Stimulated activated CD4-positive, alpha-beta T cell treated with anti-CD3 and anti-CD28 coated beads, Interleukin-4, amount 100 ng/mL, for 4 hours (primary cell): ENCODE measurements at places on chromosomes 12 and 14.
A peak's percentile ranks its signal among the peaks of the same experiment; 100 is the strongest.

- DNase-seq = no peak
These were observed 917.7 kb downstream of the DIO2 start for GRCh38 chr14:79293482-79294177.

DNA sequence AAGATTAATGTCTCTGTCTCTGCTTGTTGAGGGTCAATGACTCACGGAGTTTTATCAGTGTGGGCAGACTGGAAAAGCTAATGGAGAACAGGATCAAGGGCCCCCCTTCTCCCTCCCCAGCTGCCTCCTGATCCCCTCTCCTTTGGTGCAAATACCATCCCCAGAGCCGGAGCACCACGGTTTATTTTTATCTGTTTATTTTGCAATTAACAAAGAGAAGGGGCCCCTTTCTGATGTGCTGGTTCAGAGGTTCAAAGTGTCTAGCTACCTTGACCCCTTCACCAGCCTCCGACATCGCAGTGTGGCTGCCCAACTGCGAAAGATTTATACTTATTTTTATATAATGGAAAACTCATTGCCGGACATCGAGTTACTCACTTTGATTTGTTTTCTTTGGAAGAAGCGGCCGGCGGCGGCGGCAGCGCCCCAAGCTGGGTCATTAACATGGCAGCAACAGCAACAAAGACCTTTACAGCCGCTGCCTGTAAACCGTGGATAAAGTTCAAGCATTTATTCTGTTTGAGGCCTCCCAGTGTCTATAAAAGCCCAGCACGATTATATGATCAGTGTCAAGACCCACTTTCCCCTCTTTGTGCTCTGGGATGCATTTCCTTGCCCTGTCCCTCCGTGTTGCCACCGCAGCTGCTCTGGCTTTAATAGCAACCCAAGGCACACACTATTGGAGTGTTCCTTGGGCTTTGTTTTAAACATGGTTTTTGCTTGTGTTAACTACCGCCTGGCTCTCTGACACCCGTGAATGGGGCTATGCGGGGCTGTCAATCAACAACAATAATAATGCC lies 47.4 kb upstream of the PARP11 start:
- DNase-seq = no peak

DNA sequence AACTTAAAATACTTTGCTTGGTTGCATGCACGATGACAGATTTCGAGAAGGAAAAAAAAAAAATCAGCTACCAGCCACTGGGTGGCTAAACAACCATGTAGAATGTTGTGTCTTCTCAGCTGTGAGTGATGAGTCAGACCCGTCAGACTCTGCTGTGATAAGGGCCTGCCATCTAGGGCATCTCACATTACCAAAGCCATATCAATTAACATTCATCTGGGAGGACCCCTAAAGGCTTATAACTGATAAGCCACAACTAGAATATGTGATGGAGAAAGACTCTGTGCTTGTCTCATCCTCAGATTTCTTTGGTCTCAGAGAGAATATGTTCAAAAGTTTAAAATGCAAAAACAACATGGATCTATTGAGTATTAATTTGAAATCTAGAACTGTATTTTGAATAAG lies 111.5 kb downstream of the PAX9 start:
- no peak for DNase-seq

- no peak for DNase-seq
These were observed 573 bp downstream of the CKB start for GRCh38 chr14:103521951-103522563.

GRCh38 chr12:21906919-21907493 lies 34.2 kb downstream of the ABCC9 start:
- no peak for DNase-seq

- no peak for DNase-seq
These were observed 572 bp downstream of the EFS start for GRCh38 chr14:23364164-23365035.

DNA sequence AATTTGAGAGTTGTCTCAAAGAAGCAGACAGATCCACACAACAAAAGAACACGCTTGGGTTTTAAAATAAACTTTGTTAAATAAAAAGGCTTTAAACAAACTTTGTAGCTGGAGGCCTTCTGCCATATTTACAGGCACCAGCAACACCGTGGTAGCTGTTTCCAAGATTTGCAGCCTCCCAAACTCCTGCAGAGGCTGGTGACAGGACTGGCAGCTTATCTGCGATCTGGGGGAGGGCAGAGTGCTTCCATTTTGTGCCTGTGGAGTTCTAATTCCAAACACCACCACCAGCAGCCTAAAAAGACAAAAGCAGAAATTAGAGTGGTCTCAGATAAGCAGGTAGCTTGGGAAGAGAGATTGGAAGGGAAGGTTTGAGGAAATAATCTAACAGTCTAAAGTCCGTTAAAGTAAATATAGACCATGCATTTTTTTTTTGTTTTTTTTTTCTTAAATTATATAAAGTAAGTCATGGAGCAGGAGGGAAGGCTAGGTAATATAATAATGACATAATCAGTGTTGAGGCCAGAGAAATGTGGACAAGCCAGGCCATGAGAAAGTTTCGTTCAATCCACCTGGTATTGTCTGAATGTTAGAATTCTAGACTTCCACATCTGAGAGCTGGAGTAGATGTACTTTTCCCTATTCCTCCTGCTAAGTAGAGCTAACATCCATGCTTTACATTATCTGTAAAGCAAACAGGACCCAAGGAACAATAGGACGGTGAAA lies 69.6 kb upstream of the TMEM132D start:
- no peak for DNase-seq

DNA sequence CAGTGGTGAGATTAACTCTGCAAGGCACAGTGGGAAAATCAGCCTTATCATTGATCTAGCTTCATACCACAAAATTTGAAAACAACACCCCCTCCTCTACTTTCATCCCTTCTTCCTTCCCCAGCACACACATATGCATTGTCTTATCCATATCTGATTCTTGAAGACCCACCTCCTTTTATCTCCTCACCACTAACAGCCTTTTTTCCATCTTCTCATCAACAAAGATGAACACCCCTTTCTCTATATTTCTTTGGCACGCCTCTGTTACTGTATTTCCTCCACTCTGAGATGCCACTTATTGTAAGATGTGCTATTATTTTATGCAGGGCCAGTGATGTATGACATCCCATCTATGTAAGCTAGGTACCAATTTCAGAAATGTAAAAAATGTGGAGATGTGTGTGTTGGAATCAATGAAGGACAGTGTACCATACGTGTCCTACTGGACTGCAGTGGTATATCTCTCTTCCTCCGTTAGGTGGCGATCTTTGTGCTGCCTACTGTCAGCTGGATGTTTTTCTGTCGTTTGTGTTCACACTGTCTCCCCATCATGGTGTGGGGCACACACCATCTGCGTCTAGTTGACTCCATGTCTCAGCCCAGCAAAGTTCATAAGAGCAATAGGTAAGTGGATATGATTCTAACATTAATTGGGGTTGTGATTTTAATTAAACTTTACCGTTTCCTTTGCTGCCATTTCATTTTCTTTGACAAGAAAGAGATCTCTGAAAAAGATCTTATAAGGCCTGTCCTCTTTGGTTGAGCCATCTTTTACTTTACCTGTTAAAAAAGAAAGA lies 24.0 kb downstream of the CCDC38 start:
- peak; percentile 5 for DNase-seq

DNA sequence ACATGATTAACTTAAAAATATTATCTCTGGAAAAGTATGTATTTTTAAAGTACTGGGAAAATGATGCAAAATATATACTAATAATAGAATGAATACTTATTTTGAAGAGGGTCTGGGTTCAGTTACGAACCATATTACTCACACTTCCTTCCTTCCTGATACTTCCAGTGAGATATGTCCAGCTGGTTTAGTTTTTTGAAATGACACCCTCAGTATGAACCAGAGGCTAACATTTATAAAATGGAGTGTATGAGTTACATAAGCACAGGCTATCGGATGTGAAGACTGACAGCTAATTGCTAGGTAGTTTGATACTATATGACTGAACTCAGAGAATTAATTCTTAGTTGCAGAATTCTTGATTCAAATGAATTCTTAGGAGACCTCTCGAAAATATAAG lies 122.9 kb downstream of the OTOGL start:
- no peak for DNase-seq

GRCh38 chr12:15714256-15714655 lies 74.9 kb downstream of the EPS8 start:
- no peak for DNase-seq

DNA sequence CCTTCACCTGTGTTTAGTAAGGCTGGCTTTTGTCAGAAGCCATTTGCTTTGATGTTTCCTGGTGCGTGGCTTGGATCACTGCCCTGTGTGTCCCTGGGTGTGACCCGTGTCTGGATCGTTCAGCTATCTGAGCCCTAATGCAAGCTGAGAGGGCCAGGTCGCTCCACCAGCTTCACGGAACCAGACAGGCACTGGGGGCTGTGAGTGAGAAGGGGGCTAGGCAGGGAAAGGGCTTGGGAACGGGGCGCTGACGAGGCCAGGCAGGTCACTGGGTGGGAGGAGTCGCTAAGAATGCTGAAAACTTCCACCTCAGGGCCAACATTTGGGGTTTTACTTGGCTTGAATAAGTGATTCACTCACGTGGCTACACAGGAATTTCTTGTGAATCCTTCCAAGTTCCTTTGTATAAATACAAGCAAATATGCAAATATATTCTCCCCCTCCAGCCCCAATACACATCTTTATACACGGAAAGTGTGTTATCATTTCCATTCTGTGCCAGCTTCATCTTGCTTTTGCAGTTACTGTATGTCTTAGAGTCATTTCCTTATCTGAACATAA lies 24.2 kb upstream of the MMP17 start:
- no peak for DNase-seq

GRCh38 chr14:90467501-90467900 lies 70.7 kb downstream of the CALM1 start:
- no peak for DNase-seq

DNA sequence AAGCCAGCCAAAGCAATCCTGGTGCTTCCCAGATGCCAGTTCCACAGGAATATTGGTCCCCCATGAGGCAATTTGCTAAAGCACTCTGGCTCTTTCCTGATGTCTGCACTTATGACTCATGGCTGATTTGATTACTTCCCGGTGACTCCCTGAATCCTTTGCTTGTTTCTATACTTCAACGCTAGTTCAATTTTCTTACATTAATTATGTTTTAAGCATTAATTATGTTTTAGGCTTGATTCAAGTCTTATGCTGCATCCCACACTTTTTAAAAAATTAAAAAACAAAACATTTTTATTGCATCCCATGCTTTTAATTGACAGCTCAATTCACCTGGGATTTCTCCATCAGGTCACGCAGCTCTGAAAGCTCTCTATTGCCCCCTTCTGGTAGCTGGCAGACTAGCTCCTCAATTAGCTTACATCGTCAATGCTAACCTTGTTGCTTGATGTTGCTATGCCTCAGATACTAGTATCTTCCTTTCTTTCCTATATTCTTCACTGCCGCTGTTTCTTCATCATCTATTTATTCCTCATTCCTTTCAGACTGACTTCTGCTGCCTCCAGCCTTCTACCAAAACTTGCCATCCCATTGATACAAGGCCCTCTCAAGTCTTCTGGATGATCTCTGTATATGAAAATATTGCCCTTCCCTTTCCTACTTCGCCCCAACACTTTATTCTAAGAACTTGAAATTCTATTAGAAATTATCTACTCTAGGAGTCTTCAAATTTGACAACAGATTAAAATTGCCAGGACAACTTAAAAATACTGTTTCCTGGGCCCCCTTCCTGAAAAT lies 32.0 kb downstream of the TSHR start:
- DNase-seq = peak; percentile 35

DNA sequence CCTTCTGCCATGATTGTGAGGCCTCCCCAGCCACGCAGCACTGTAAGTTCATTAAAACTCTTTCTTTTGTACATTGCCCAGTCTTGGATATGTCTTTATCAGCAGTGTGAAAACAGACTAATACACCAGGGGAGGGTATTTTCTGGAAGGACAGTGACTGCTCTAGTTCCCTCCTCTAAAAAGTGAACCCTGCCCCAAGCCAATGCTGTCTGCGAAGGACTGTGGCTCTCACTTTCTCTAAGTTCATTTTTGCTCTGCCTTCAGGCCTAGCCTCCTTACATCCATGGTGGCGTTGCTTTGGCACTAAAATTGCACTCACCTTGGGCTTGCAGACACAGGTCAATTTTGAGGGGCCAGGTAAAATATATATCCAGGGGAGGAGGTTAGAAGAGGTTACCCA lies 323.0 kb downstream of the VRK1 start:
- no peak for DNase-seq

DNA sequence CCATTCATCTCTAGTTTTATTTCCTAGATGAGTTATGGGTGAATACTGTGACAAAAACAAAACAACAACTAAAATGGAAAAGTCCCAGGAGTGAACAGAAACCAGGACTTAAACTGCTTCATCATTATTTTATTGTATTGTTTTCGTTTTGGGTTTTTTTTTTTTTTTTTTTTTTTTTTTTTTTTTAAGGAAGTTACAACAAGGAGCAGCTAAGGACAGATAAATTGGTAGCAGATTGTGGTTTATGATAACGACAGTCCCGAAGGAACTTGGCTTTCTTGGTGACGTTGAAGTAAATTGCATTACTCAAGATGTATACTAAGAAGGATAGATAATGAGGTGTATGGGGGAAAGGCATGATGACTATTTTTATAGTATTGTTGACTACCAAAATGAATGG lies 866.3 kb downstream of the NRXN3 start:
- DNase-seq = no peak

DNA sequence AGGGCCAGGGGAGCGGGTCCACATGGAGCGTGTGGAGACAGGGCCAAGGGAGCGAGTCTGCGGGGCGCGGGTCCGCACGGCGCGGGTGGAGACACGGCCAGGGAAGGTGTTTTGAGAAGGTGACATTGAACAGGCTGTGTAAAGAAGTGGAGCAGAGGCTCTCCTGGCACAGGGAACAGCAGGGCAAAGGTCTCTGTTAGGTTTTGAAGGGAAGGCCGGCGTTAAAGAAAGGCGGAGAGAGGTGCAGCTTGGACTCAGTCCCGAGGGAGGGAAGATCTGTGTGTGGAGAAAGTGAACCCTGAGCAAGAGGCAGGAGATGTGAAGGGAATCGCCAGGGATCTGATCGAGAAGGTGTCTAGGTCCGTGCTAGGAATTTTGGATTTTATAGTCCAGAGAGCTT lies 1.8 kb downstream of the PXMP2 start:
- DNase-seq = no peak

DNA sequence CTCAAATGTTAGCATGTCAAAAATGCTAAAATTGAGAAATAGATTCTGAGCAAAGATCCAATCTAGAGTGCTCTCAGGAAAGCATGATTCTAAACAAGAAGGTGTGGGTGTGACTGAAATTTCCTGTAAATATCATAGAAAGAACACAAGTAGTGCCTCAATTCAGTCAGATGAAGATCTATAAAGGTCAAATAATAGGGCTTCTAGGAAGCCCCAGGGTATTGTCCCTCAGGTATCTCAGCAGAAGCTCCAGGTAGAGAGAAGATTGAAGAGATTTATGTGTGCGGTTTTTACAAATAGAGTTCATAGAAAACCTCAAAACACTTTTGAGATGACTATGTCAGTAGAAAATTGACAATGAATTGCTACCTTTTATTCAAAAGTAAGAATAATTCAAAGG lies 13.0 kb downstream of the KLRD1 start:
- DNase-seq = no peak
